ENCODE measurements at places on chromosomes 7 and 10.

DNA sequence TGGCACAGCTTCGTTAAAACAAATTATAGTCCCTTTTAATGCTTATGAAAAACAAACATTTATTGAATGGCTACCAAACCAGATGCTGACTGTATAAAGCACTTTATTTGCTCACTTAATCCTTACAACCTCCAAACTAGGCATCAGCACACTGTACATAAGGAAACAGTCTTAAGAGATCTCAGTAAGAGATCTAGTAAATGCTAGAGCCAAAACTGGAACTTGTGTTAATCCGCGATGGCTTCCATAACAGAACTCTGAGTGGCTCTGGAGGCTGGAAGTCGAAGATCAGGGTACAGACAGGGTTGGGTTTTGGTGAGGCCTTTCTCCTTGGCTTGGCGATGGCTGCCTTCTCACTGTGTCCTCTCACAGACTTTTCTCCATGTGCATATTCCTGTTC, 27.0 kb downstream of the PDZD8 start:
- DNase-seq, result no peak

- no peak for DNase-seq
These were observed 86.5 kb upstream of the NPVF start for GRCh38 chr7:25314731-25315267.

DNA sequence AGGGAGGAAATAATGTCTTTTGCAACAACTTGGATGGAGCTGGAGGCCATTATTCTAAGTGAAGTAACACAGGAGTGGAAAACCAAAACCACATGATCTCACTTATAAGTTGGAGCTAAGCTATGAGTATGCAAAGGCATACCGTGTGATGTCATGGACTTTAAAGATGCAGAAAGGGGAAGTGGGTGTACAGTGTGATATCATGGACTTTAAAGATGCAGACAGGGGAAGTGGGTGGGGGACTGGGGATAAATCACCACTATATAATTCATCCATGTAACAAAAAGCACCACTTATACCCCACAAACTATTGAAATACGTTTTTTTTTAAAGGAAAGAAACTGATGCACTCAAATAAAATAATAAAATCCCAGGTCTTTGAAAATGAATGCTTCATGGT, 29.5 kb downstream of the LYZL2 start:
- no peak for DNase-seq

GRCh38 chr7:148831782-148832181, 52.3 kb downstream of the EZH2 start:
- no peak for DNase-seq

DNA sequence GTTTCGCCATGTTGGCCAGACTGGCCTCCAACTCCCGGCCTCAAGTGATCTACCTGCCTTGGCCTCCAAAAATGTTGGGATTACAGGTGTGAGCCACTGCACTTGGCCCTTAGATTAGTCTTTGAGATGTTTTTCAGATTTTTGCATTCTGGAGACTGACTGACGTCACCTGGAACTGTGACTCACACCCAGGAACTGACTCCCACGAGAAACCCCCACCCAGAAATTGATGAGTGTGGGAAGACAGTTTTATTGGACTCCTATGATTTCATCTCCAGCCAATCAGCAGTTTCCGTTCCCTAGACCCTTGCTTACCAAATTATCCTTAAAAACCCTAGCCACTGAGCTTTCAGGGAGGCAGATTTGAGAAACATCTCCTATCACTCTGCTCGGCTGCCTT, 867.3 kb downstream of the TYW1 start:
- no peak for DNase-seq

DNA sequence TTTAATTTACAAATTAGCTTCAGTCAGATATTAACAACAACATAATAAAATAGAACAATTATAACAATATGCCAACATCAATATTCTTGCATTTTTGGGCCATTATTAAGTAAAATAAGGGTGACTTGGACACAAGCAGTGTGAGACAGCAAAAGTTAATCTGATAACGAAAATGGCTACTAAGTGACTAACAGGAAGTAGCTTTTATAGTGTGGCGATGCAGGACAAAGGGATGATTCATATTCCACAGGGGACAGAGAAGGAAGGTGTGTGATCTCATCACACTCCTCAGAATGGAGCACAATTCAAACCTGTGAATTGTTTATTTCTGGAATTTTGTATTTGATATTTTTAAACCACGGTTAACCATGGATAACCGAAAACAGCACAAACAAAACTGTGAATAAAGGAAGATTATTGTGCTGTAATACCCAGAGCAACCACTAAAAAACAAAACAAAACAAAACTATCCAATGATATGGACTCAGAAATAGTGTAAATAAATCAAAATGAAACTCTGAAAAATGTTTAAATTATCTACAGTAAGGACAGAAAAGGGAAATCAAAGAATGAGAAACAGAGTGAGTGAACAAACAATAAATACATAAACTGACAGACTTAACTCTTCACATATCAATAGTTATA, 66.9 kb upstream of the TFEC start:
- no peak for DNase-seq

- DNase-seq, result no peak
These were observed 28.9 kb upstream of the KAT6B start for GRCh38 chr10:74797550-74797949.

DNA sequence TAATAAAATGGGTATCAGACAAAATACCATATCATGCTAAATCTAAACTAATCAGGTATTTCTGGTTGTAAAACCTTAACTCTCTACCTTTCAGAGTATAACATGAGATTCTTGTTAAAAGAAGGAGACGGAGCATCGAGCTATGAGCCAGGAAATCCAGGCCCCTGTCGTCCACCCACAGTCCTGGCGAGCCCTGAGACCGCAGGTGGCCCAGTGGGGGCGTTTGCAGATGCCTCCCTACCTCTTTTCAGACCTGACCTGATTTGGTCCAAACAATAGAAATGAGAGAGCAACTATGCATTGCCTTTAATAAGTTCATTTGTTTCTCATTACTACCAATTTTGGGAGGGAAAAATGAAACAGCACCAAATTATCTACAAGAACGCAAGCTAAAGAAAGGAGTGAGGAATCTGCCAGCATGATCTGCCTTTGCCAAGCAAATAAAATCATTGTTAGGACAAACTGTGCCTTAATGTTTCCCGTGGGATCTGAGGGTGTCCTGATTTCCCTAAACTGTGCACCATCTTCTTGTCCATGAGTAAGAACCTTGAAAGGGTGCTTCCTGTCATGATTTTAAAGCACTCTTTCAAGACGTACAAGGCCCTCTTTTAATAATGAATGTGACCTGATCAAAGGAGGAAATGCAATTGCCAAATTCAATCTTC, 166.7 kb downstream of the TCERG1L start:
- no peak for DNase-seq

- no peak for DNase-seq
These were observed 137.8 kb upstream of the CNTNAP2 start for GRCh38 chr7:145978769-145979168.

DNA sequence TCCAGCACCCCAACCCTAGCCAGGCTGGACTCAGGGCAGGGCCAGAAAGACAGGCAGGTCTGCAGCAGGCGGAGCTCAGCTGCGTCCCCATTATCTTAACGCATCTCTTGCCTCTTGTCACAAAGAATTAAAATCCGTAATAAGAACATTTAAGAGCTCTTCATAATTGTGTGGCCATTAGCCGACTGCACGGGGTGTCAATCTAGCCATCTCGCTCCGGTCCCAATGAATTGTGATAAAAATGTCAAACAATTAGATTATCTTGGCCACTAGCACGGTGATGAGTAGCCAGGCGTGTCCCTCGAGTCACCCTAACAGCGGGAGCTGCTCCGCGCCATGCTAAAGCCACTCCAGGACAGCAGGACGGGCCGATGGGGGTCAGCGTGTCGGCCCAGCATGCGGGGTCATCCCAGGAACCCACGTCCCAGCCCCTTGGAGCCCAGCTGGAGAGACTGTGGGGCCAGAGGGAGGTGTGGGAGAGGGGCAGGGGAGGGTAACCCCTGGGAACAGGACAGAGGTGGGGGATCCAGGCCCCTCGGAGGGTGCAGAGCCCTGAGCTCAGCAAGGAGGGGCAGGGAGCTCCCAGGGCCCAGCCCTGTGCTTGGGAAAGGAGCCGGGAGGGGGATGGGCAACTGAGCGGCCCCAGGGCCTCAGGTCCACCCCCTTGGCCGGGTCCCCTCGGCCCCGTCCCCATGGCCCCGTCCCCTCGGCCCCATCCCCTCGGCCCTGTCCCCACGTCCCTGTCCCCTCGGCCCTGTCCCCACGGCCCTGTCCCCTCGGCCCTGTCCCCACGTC, 17.7 kb upstream of the NKX6-2 start:
- DNase-seq, result no peak

DNA sequence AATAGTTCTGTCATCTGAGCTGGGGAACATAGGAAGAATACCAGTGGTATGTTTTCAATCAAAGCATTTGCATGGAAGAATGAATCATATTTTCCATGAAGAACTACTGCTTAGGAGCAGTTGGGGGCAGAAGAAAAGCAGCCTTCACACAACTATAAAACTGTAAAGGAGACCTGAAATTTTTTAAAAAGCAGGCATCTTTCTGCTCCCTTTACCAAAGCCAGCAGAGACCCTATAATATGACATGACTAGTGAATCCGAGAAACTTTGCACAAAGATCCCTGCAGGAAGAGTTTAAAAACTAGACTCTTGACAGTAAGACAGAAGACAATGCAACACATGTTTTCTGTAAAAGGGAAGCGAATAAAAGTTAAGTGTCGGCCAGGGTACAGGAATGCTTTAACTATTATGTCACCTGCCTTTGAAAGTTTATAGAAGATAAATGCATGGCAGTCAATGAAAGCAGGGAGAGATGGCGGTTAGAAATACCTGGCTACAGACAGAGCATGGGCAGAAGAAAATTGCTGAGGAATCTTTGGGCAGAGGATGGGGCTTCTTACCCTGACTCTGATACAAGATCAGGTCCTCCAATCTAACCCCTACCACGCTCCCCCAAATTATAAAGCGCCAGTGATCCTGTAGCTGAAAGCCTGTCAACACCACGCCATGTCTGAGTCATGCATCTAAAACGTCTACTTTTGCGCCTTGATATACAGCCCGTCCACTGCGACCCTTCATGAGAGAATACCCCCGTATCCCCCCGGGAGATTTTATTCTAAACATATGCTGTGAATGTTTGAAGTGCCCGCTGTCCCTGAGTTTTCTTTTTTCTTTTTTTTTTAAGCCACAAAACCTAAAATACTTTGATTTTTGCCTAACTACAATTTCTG, 93.1 kb downstream of the GLI3 start:
- no peak for DNase-seq

- DNase-seq, result no peak
These were observed 11.7 kb downstream of the ORAI2 start for GRCh38 chr7:102444961-102445673.

DNA sequence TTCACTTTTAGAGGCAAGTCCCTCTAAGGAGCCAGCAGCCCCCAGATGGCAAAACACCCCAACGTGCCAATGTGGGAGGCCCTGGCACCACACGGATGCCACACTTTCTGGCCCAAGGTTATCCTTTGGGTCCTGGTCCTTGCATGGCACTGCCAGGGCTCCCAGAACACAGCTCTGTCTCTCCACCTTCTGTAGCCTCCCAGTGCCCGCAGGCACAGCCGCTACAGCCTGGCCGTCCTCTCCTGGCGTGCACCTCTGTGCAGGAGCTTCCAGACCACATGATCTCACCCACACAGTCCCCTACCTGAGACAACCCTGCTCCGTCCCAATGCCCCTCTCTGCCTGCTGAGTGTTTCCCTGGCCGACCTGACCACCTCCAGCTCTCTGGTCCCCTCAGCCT, 215.0 kb downstream of the TNS3 start:
- DNase-seq, result no peak

- no peak for DNase-seq
These were observed 6.0 kb upstream of the SMNDC1 start for GRCh38 chr10:110310741-110311140.

GRCh38 chr10:117339578-117339977, 35.7 kb downstream of the PDZD8 start:
- no peak for DNase-seq

GRCh38 chr7:46344533-46344932, 423.5 kb upstream of the IGFBP3 start:
- DNase-seq, result no peak

GRCh38 chr7:38506004-38506403, 125.2 kb downstream of the AMPH start:
- no peak for DNase-seq

- DNase-seq, result no peak
These were observed 973 bp downstream of the SDK1 start for GRCh38 chr7:3301831-3302618.

DNA sequence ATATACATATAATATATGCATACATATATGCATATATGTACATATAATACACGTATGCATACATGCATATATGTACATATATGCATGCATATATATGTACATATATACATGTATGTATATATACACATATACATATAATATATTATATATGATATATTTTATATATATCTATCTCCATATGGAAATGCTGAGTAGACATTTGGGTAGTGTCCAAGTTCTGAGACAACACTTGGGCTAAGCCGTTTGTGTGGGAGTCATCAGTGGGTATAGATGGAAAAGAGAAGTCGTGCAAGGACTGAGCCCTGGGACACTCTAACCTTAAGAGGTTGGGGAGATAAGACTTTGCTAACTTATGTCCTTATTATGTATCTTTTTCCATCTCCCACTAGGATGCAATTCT, 165.2 kb upstream of the PODXL start:
- DNase-seq, result no peak

GRCh38 chr7:47454974-47455871, 126.7 kb downstream of the TNS3 start:
- no peak for DNase-seq

- no peak for DNase-seq
These were observed 247.4 kb upstream of the ETV1 start for GRCh38 chr7:14236834-14237233.

DNA sequence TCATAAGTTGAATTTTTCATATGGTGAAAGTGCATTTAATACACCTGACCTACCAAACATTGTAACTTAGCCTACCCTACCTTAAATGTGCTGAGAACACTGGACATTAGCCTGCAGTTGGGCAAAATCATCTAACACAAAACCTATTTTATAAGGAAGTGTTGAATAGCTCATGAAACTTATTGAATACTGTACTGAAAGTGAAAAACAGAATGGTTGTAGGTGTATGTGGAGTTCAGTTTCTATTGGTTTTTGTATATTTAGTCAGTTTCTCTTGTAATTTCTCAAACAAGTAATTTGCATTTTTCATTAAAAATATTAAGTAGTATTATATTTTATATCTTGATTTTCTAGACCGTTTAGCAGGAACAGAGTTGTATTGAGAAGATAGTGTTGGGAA, 15.3 kb downstream of the CCDC7 start:
- DNase-seq, result no peak

Measured in stimulated activated CD4-positive, alpha-beta T cell treated with anti-CD3 and anti-CD28 coated beads, Interleukin-15, amount 100 ng/mL, for 1 hour (primary cell).